Renal pelvis (tissue), 12 donors: ENCODE measurements at places on chromosomes 3 and 15. TPM values are rescaled to one million over a fixed set of nuclear protein-coding genes. Genes with fewer than 3 reads are reported as not detected.

DNA sequence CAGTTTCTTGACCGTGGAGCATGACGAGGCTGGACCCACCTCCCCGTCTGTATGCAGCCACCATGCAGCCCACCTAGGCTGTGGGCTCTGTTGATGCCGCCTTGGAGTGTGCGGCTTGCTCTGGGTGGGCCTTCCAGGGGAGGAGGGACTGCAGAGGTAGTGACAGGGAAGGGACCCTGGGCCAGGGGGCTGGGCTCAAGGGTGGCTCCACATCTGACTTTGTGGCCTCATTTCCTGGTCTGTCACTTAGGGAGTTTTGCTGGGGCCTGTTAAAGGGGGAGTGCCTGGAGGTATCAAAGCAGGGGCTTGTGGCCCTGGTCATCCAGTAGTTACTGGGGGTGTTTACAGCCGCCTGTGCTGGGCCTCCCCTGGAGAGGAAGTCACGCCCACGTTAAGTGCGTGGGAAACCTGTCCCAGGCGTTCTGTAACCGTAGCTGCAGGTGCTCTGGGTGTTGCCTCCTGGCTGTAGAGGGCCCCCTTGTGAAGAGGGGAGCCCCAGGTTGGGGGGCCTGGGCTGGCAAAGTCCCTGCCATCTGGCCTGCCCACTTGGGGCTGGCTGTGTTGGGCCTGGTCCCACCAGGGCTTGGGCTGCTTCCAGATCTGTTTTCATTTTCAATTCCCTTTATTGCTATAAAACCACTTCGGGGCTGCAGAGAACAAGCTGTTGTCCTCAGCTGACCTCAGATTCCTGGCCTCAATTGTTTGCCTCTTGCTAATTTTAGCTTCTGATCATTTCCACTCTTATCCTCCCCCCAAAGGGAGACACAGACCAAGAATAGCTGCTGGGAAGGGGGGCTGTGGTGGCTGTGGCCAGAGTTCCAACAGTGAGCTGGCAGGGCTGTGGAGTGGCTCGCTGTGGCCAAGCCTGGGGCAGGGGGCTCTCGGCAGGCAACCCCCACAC is 26.5 kb downstream of the KLF13 start:
- no peak for DNase-seq

GRCh38 chr3:193775421-193776077 is 182.5 kb downstream of the OPA1 start:
- DNase-seq: no peak

DNA sequence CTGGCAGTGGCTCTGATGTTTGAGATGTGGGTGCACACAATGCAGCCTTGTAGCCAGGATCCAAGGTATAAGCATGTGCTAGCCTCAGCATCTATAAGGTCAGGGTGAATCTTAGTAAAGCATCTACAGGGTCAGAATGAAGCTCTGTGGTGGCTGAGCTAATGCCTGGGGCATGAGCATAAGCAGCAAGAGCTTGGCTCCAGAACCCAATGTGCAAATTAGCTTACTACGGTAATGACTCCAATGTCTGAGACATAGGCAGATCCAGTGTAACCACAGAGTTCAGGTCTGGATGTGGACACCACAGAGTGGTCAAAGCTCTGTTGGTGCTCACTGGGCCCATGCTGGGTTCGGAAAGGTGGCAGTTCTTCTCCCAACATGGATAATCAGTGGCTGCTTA is 304.5 kb upstream of the NECTIN3 start:
- DNase-seq: no peak

GRCh38 chr3:171092467-171092911 is 66.0 kb upstream of the SLC2A2 start:
- no peak for DNase-seq

GRCh38 chr3:47705391-47705790 is 76.3 kb downstream of the SMARCC1 start:
- no peak for DNase-seq

DNA sequence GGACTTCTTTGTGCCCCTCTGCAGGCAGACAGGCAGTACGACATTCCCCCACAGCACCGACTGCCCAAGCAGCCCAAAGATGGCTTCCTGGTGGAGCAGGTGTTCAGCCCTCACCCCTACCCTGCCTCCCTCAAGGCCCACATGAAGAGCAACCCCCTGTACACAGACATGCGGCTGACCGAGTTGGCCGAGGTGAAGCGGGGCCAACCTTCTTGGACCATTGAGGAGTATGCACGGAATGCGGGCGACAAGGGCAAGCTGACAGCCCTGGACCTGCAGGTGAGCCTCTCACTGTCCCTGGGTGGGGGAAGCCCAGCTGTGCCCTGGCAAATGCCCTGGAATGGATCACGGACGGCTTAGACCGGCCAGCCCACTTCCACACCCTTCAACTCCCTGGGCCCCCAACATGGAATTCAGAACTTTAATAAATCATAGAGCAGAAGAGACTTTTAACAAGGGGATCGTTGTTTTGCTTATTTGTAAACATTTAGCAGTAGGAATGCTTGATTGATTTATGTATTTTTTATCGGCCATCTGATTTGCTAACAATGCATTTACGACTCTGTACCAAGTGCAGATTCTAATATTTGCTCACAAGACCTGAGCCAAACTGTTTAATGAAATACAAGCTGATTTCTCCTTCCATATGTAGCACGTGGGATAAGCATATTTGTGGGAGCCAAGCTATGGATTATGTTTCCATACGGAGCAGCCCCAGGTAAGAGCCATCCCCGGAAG is 31.1 kb downstream of the MINAR1 start:
- DNase-seq: no peak

- DNase-seq: no peak
Observed at GRCh38 chr3:141167681-141168080, 63.9 kb upstream of the PXYLP1 start.

- DNase-seq: no peak
Observed at GRCh38 chr15:68650901-68651709, 72.3 kb downstream of the CORO2B start.

GRCh38 chr3:138547342-138547975 is 46.6 kb downstream of the CEP70 start:
- DNase-seq: no peak

GRCh38 chr15:27127815-27128570 is 157.0 kb downstream of the GABRG3 start:
- no peak for DNase-seq

The P2RY1 gene
- 2.2 TPM for polyA plus RNA-seq

The HRG gene
- polyA plus RNA-seq: 2.5 TPM

The KLHL6 gene
- polyA plus RNA-seq: 1.7 TPM
